ENCODE measurements at places on chromosomes 11 and 22. TPM values are rescaled to one million over a fixed set of nuclear protein-coding genes. Genes with fewer than 3 reads are reported as not detected.
A peak's percentile ranks its signal among the peaks of the same experiment; 100 is the strongest.

RANGAP1 gene
- total RNA-seq = 110 TPM

DNA sequence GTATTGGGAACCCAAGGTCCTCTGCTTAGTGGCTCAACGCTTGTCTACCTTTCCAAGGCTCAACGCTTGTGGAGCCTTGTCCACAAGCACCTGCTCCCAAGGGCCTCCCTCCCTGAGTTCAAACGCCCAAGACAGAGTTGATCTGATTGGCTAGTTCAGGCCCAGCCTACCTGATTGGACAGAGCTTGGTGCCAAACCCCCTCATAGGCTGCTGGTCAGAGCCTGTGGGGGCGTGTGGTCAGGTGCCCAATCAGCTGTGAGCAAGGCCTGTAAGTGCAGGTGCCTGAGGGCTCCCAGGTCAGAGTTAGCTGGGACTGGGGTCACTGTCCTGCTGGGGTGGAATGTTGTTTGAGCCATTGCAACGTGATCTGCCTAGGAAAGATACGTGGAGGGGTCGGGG lies 16.9 kb upstream of the TMPRSS6 start:
- DNase-seq = no peak

GRK3 gene
- 2.9 TPM for total RNA-seq

DNA sequence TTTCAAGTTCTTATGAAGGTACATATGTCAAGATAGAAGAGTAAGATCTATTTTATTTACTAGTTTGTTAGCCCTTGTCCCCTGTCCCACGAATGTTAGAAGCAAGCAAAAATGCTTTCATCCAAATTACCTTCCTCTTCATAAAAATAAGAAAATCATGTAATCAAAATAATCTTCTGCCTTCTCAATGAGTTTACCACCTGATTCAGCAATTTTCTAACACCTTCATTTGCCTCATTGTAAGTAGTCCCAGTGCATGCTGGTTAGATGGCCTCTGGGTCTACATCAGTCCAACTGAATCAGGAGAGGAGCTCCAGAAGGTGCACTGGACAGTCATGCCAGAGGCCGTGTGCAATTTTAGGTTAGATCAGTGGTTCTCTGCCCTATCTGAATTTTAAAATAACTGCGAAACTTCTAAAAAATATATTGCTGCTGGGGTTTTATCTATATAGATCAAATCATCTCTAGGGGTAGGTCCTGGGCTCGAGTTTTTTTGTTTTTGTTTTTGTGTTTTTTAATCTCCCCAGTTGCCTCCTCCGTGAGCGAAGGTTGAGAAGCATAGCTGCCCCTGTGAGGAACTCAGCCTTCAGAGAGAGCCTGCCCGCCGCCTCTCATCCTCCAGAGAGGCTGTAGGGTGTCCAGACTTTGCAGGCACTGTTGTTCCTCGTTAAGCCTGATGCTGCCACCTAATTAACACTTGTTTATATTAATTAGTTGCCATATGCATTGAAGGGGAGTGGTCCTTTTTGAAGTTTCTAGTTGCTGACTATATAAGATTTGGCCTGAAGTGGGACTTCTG lies 32.2 kb downstream of the C22orf31 start:
- no peak for DNase-seq

SLC22A6 gene
- not detected for total RNA-seq

DNA sequence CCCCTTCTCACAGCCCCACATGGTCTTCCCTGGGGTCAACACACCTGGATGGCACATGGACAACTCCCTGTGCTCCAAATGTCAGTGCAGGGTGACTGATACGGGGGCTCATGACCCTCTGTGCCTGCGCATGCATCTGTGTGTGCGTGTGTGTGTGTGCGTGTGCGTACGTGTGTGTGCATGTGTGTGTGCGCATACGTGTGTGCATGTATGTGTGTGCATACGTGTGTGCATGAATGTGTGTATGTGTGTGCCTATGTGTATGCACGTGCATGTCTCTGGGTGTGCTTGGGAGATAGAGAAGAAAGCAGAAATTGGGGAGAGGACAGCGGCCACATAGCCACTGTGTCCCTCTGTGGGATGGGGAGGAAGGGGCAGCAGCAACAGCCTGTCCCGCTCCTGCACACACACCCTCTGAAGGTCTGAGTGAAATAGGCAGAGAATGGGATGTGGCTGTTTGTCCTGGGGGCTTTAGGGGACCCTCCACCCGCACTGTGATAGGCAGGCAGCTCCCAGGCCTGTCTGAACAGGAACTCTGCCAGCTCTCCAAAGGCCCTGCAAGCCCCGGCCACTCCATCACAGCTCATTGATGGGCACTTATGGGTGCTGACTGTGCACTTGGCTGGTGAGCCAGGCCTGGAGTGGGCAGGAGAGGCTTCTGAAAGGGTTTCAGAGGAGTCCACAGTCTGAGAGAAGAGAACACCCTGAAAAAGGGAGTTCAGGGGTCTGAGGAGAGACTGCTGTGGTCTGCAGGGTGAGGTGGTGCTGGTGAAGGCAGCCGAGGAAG lies 28.7 kb upstream of the PICK1 start:
- DNase-seq = no peak

DNA sequence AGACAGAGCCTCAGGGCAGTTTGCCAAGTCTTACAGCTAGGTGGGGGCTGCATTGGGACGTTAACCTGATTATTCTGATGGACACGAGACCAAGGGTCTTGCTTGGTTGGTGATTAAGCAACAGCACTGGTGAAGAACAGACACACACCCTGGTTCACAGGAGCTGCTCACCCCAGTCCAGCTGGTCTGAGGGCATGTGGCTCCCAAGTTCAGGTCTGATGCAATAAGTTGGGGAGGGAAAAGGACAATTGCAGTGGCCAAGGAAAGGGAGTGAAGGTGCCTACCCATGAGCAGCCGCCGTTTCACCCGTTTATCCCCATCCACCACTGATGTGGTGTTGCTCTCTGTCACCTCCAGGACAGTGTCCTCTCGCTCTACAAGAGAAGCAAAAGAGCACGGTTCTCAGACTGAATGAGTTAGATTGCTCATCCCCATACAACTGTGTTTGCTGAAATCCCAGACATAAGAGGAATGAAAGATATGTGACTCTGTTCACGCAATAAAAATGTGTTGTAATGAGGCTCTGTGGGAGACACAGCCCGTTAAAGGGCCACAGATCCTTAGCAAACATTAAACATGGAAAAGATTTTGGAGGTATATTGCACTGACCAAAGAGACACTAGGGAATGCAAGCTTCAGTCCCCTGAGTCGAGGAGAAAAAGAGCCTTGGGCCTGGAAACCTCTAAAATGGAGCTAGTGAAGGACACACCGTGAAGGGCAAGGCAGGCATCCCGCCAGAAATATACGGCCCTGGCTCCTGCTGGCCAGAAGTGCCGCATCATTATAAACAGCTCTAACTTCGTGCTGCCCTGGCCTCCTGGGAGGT lies 25.6 kb downstream of the SCUBE2 start:
- DNase-seq = no peak

SMIM38 gene
- total RNA-seq = not detected

MICAL3 gene
- total RNA-seq = 21.0 TPM

DNA sequence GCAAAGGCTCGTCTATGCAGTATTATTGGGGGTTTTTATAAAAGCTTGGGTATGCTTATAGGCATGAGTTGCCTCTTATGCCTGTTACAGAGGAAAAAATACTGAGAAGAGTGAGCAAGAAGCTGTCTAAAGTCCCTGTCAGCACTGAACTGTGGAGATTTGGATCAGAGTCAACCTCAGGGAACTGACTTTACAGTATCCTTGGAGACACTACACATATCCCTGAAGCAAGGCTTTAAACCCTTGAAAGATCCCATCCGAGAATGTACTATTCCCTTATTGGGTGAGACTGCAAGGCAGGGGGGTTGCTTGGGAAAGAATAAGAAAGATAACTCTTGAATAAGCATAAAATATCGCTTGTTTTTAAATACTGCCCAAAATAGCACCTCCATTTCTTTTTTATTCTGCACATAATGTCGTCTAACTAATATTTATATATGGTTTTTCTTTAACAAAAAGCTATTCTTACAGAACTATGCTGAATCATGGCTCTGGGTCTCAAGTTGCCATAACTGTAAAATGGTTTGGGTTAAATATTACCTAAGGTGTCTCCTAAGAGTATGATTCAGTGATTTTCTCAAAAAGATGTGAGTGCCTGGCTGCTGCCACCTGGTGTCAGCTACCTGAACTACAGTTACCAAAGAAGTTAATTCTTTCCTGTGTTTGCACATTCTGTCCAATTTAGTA lies 1062.8 kb downstream of the DLG2 start:
- DNase-seq = peak; percentile 23

- no peak for DNase-seq
These were observed 1001.0 kb upstream of the TENM4 start for GRCh38 chr11:80441821-80442220.

HIRA gene
- 27.0 TPM for total RNA-seq

CD3G gene
- not detected for total RNA-seq

DNA sequence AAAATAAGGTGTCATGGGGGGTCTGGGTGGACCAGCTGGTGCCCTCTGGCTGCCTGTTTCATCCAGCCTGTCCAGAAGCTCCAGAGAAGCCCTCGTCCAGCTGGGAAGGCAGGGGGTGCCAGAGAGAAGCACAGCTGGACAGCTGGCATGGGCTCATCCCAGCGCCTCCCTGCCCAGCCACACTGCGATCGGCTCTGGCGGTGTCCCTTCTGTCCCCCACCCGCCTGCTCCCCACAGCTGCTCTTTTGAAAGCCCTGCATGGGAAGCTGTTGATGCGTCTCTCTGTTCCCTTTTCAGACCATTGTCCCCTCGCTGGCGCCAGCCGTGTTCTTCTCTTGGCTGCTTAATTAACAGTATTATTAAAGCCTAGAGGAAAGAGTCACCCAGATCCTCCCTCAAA lies 86.5 kb downstream of the MN1 start:
- no peak for DNase-seq
